ENCODE measurements at places on chromosomes 3 and 15.

- DNase-seq = no peak
Measured at GRCh38 chr15:68471541-68471940, 39.6 kb upstream of the ITGA11 start.

- no peak for DNase-seq
Measured at GRCh38 chr15:94105760-94106159, 125.6 kb upstream of the MCTP2 start.

- DNase-seq = no peak
Measured at GRCh38 chr3:64072126-64072525, 48.8 kb upstream of the PSMD6 start.

- DNase-seq = no peak
Measured at GRCh38 chr3:187016639-187017345, 86.5 kb downstream of the ST6GAL1 start.

- no peak for DNase-seq
Measured at GRCh38 chr3:103295974-103296570, 861.3 kb downstream of the ZPLD1 start.

- DNase-seq = no peak
Measured at GRCh38 chr15:73930371-73930770, 4.1 kb downstream of the LOXL1 start.

Measured in activated CD8-positive, alpha-beta memory T cell treated with anti-CD3 and anti-CD28 coated beads for 1 hour (primary cell).